Activated T-helper 2 cell treated with anti-CD3 and anti-CD28 coated beads, Interferon-gamma antibody, Interleukin-2, Interleukin-4, amounts not matched to agents 10 μg/mL and 5 μg/mL and 100 μg/mL, durations not matched to agents 14 hours and 24 hours and 36 hours (primary cell): ENCODE measurements at places on chromosomes 5 and 9. TPM values are rescaled to one million over a fixed set of nuclear protein-coding genes. Genes with fewer than 3 reads are reported as not detected.
A peak's percentile ranks its signal among the peaks of the same experiment; 100 is the strongest.

GRCh38 chr5:67427850-67428298 lies 231.3 kb upstream of the CD180 start:
- no peak for DNase-seq

DNA sequence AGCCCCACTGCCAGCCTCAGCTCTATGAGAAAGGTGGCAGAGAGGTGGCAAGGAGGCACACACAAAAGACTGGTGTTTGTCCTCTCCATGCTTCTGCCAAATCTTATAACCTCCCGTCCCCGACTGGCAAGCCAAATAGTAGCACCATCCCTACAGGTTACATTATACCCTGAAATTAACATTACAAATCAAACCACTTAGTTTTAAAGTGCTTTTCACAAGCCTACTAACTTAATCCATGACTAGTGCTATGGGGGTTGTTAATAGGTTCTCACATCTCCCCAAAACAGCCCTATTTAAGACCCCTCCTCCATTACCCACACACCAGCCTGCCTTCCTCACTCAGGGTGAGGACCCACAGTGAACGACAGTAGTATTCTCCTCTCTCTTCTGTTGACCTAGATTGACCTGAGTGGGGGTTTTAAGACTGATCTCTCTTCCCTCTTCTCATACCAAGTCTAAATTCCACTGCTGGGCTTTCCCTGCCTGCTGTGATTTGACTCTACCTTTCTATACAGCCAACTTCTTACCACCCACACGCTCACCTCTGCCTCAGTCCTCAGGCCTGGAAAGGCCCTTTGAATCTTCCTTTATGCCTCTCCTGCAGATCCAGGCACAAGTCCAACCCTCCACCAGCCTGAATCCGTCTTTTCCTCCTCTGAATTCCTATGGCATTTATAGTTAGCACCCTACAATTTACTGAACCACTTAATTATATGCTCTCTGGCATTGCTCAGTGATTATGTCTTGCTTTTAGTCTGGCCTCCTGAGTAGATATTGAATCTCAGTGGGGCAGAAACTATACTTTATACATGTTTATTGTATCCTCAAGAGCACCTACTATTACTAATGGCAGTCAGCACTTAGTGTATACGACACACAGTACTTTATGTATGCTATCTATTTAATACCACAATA lies 116.1 kb downstream of the TMEM174 start:
- no peak for DNase-seq

DNA sequence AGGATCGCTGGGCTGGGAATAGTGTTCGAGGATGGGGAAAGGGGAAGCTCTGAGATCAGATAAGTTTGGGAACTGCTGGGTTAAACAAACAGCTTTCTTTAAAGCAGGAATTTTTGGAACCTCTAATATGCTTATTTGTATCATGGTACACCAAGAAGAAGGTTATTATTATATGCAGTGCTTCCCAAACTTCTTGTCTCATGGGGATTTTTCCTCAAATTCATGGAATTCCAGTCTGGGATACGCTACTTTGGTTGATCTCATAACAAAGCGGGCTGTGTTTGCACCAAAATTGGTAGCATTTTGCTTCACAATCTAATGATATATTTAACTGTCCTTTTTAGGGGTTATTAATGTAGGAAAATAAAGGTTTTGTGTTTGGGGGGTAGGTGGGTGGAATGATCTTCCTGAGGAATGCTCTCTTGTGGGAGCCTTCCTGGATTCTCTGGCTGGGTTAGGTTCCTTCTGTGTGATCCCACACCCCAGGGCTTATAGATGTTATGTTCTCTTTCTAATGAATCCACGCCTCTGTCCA lies 116.2 kb upstream of the PANK3 start:
- DNase-seq, result no peak

- DNase-seq, result peak; percentile 4
These were observed 38.0 kb upstream of the LRRC14B start for GRCh38 chr5:153256-153655.

DNA sequence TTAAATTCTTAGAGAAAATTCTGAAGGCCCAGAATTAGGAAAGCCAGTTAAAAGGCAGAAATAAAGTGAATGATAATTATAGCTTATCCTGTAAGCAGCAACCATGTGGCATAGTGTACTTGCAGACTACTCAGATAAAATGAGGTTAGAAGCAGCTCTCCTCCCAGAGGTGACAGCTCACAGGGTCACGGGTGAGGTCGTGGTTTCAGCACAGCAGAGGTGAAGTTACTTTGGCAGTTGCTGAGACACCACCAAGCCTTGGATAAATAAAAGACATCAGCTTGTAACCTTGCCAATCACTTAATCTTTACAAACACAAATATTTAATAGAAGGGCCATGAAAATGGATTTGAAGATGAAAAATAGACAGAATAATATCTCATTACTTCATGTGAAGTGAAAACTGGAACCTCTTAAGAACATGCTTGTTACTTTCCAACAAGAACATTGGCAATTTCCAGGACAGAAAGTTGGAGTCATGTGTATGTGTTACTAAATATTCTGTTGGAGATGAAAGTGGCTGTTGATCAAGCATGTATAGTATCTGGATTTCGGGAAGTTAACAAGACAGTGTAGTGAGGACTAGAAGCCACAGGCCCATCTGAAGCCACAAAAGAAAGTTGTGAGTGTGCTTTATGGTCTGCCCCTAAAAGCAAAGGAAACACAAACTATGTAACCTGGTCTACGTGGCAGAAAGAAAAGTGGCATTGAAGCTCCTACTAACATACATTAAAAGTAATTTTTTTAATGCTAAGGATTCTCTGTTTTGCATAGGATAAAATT lies 134.4 kb downstream of the ERCC6L2 start:
- DNase-seq, result peak; percentile 74

LAMC3 gene
- not detected in 2 replicates for total RNA-seq

MARCHF11 gene
- total RNA-seq, result not detected in 2 replicates

FOXD4L4 gene
- 0.11 TPM in 1 of 2 replicates, not detected in the other for total RNA-seq
